ENCODE measurements at places on chromosomes 1 and 21.

DNA sequence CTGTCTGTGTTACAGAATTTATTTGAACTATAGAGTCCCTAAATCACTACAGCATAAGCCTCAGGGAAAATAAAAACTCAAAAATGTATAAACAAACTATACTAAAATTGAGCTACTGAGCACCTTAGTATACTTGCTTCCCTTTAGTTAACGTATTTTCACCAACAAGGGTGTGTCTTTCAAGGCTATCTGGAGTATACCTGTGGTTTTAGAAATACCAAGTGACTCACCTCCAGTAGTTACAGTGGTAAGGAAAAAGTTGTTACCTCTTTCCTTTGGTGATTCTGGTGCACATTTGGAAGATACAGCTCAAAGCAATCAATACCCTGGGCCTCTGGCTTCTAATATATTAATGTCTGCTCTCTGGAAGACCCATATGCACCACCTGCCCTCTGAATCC is 68.0 kb upstream of the C1orf105 start:
- DNase-seq, result peak; percentile 20

- DNase-seq, result peak; percentile 65
Measured at GRCh38 chr1:232952514-232953499, 2.4 kb downstream of the NTPCR start.

- peak; percentile 86 for DNase-seq
Measured at GRCh38 chr1:192805832-192806323, 3.0 kb upstream of the RGS2 start.

DNA sequence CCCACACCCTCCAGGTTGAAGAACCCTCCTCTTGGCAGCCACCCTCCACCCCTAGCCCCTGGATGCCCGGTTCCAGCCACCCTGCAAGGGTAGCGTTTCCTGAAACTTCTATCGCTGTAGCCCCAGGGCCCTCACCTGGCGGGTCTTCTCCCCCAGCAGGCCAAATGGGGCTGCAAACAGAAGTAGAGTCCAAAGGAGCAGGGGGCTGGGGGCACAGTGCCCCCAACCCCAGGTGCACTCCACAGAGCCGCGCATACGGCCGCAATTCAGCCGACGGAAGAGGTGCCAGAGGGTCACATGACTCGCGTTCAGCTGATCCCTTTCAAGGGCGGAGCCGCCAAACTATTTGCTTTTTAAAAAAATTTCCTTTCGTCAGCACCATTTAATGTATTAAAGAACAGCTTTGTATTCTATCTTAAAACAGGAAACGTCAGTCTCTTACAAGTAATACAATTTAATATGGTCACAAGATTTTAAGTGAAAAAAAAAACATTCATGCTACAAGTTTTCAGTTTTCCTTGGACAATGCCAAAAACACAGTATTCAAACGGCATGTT is at the start of gene GLMP:
Gene GLMP (minus strand): TSS at position 289 of the 557 bp plus-strand sequence. CDS start 34 bp downstream, at position 255.
- peak; percentile 50 for DNase-seq

DNA sequence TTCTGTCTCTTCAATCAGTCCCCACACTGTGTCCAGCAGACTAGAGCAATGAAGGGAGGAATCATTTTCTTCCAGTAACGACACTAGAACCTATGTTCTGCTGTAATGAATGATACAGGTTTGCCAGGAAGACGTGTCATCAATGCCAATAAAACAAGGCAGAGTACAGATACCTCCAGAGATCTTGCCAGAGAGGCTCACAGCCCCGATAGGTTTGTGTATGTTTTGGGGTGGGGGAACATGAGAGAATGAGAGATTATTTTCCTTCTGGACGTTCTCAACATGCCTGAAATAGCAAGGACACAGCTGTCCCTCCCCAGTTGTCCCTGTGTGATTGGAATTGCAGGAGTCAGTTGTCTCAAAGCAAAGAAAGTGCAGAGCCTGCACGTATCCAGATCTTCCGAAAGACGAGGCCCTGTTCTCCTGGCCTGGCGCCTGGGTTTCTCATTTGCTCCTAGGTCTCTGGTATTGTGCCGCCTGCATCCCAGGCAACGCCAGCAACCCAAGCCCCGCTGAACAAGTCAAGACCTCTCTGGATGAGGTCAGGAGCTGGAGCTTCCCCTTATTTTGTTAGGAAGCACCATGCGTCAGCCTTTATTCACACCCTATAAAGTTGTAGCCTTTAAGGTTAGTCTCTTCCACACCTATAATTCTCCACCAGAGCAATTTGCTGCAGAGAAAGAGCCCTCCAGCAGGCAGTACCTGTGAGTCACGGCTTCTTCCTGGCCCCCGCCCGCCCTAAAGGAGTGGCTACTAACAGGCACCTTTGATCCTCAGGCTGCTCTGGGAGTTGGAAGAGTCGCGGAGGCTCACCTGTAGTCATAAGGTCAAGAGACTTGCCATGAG is 130.5 kb downstream of the TOMM20 start:
- no peak for DNase-seq

GRCh38 chr21:26471099-26471471 is 102.0 kb downstream of the CYYR1 start:
- DNase-seq, result no peak

GRCh38 chr1:155773221-155773620 is 83.8 kb downstream of the GON4L start:
- no peak for DNase-seq

Measured in foreskin fibroblast (primary cell).